Brain (organoid and tissue), 16 donors: ENCODE measurements at places on chromosomes 4 and X.

DNA sequence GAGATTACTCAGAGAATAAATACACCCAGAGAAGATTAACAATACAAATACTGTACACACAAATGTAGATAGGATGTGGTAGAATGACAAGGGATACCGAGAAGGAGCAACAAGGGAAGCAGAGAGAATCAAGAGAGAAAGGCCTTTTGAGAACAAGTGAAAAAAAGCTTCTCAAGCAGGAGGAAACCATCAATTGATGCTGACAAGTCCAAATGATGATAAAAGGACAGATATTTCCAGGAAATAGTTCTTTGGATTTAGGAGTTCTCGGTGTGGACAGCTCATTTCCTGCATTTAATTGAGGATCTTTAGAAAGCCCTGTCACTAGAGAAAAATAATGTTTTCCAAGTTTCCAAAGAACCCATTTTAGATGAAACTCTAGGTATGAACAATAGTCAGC lies 48.1 kb downstream of the NPY5R start:
- no peak for DNase-seq

DNA sequence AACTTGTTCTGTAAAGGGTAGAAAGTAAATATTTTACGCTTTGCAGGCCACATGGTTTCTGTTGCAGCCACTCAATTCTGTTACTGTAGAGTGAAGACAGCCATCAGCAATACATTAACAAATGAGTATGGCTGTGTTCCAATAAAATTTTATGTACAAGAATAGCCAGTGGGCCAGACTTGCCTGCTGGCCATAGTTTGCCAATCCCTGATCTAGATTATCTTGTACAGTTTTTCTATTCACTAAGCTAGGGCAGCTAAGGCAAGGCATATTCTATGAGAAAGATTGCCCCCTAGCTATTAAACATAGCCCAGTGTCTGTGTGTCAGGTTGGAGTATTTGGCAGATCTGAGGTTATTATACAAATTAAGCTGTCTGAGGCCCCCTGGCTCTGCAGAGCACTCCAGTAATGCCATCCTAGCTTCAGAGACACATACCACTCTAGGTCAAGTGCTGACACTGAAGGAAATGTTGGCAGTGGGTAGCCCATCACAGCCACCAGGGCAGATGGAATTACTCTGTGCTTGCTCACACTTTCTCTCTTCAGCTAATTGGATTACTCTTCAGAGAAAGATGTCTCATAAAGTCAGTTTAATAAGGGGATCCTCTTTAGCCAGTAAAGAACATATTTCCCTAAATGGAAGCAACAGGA lies 40.7 kb downstream of the MTTP start:
- peak; percentile 42 for DNase-seq

DNA sequence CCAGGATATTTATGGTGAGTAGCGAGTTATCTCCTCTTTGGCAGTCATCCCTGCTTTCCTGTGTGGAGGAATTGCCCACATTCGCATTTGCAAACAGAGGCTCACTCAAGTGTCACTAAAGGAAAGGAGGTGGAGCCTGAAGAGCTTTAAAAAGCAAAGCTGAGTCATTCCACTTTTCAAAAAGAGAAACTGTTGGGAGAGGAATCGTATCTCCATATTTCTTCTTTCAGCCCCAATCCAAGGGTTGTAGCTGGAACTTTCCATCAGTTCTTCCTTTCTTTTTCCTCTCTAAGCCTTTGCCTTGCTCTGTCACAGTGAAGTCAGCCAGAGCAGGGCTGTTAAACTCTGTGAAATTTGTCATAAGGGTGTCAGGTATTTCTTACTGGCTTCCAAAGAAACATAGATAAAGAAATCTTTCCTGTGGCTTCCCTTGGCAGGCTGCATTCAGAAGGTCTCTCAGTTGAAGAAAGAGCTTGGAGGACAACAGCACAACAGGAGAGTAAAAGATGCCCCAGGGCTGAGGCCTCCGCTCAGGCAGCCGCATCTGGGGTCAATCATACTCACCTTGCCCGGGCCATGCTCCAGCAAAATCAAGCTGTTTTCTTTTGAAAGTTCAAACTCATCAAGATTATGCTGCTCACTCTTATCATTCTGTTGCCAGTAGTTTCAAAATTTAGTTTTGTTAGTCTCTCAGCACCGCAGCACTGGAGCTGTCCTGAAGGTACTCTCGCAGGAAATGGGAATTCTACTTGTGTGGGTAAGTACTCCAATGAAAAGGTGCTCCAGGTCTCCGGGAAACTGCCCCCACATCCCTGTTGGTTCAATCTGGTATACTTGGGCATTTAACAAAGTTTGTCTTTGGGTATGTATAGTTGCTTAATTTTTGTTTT lies at the start of gene EGF:
Gene EGF, plus strand, starts transcription at position 178 of the 890 bp plus-strand sequence. Its CDS starts 453 bp downstream, at position 631.
- no peak for DNase-seq

- DNase-seq = no peak
Observed at GRCh38 chr4:22764183-22764582, 71.4 kb downstream of the GBA3 start.

DNA sequence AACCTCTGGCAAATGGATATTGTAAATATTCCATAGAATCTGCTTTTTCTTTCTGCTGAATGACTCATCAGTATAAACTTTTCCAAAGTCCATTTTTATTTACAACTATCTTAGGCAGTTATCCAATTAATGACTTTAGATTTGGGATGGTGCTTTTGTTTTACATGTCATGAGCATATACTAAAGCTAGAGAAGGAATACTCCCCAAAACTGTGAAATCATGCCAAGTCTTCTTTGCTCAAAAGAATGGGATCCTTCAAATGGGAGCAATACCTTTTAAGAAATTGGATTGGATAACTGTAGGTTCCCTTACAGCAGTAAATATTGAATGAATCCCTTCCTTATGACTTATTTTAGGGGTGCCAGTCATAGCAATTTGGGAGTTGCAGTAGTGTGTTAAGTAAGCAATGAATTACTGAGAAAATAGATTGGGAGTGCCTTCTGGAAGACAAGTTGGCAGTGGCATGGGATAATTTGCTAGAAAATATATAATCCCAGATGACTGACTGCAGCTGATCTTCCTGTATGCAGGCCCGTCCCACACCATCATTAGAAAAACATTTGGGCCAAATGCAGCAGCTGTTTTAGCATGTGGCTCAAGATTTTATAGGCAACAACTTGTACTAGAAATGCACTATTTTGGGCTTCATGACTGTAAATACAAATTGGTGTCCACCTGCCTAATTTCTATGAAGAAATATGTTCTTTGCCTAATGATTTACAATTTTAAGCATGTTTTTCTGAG lies 2.8 kb downstream of the TMPRSS11D start:
- no peak for DNase-seq

DNA sequence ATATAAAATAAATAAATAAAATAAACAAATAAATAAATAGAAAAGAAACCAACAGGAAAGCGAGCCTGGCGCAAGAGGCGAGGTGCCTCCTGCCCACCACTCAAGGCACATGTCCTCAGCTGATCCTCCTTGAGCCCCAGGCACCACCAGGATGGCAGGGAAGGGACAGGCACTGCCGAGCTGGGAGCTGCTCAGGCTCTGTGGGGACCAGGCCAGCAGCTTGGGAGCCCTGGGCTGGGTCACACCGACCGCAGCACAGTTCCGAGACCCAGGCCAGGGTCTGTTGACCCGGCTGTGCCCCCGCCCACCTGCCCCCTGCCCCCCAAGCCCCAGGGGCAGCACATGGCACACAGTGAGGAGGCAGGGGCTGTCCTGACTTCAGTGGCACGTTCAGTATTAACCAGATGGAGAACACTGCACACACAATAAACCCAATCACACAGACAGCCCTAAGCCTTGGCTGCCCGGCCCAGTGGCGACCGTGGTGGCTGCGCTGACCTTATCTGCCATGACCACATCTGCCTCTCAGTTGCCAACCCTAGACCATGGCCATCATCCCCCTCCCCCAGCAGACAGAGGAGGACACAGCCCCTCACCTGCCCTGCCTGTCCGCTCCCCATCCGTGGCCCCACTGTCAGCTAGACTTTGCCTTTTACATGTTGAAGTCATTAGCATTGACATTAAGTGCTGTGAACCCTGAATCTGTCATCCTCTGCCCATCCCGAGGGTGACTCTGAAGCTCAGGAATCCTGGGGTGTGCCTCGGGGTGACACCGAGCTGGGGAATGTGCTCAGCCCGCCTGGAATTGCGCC lies 2.9 kb upstream of the TREX2 start:
- DNase-seq = no peak

GRCh38 chr4:177673985-177674489 lies 231.8 kb upstream of the AGA start:
- DNase-seq = no peak

- no peak for DNase-seq
Observed at GRCh38 chr4:114595207-114595606, 3.4 kb upstream of the UGT8 start.

GRCh38 chrX:39855748-39856129 lies 242.0 kb downstream of the BCOR start:
- no peak for DNase-seq

DNA sequence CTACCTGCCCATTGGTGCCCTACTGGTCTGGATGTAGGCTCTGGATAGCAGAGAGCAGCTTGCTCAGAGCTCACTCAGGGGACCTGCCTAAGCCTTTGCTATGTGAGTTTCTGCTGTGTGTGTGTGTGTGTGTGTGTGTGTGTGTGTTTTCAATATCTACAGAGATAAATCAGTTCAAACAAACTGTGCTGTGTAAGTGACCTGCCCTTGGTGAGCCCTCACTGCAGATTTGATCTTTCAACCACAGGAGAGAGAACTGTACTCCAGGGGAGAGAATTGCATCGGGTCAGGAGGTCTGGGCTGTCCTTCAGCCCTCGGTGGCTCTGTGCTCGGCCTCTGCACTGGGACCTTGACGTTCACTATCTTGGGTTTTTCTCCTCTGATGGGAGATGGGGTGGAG lies 35.0 kb upstream of the CDKN2AIP start:
- DNase-seq = no peak

DNA sequence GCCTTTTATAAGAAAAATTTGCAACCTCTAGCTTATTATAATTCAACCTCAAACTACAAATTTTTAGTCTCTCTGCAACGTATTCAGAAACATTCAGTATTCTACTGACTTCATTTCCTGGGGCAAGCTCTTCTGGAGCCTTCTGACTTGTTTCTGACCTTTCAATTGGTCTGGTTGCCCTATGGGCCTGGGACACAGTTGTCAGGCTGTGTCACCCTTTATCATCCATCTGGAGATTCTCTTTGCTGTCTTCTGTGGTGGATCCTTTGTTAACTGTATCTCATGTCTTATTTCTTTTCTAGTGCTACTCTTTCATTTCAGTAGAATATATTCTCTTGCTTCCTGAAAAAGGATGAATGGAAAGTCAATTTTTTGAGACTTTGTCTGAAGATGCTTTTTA lies 55.1 kb upstream of the PGRMC2 start:
- DNase-seq = no peak

- no peak for DNase-seq
Observed at GRCh38 chrX:111616786-111617185, 64.2 kb upstream of the ALG13 start.

GRCh38 chr4:113524096-113524495 lies 237.4 kb downstream of the CAMK2D start:
- DNase-seq = no peak

DNA sequence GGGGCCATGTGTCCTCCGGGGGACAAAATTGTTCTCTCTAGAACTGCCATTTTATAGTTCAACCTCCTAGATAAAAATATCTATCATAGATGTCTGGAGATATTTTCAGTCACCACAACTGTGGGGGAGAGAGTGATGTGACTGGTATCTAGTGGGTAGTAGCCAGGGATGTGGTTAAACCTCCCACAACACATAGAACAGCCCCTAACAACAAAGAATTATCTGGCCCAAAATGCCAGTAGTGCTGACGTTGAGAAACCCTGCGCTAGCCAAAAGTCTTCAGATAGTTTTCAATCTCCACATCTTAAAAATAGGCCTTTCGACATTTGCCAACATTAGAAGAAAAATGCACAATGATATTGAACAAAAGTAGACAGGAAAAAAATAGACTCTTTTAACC lies 19.0 kb upstream of the SUPT20HL2 start:
- DNase-seq = no peak

DNA sequence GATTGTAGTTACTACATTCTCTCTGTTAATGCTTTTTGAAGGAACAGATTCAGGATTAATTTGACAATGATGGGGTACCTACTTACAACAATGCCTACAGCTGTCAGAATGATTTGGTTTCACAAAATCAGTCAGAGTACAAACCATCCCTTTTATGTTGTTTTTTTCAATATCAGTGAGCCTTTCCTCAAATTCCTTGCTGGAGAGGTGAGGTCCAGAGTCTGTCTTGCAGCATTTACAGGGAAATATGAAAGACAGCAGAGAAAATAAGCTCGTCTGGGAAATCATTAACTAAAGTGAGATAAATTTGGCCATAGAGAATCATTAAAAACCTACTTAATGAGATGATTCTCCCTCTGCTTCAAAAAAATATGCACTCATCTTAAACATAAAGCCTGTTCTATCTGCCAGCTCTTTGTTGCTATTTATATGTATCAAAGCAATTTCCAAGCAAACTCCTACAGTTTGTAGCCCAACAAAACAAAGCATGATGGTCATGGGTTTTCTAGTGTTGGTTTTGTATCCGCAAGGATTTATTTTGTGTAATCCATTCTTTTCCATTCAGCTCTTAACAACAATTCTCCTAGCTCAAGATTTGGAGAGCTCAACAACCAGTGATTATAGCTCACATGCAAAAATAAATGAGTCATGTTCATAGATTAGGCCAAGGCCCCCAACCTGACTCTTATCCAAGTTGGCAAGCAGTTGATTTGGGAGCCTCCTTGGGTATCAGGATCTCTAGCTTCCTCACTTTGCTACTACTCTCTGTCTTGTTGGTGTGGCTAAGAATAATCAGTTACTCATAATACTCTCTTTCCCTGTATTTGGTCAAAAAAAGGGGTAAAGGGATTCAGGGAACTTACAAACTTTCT lies 222.6 kb downstream of the ENOX2 start:
- DNase-seq = no peak

DNA sequence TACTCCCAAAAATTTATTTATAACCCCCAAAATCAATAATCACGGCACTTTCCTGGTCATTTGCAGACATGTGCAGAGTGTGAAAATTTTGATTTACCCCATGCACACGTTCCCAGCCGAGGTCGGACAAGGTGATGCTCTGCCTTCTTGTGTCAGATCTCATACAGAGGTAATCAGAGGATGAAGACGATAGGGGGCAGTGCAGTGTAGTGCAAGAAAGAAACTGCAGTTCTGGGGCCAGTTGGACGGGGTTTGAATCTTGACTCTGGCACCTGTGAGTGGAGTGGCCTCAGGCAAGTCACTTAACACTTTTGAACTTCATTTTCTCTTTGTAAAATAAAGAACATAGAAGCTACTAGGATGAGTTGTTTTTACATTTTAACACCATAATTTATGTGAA lies 88.4 kb downstream of the FRMPD3 start:
- DNase-seq = no peak
